ENCODE measurements at places on chromosomes 5 and 9.

GRCh38 chr9:27545471-27545870, 15.9 kb upstream of the MOB3B start:
- DNase-seq = no peak

DNA sequence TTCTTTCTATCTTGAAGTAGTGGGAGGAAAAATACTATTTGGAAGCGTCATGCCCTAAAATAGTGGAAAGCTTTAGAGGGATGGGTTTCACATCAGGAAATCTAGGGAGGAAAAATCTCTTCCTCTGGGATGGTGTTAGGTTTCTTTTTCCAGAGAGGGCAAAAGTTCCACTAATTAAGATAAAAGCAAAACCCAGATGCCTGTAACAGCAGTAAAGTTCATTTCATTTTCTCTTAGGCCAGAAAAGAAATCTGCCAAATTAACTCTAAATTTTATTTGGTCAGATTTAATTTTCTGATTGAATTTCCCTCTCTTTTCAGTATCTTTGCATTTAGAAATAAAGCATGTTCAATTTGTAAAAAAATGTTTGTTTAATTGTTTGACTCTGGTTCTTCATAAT, 88.8 kb downstream of the LURAP1L start:
- DNase-seq = no peak

DNA sequence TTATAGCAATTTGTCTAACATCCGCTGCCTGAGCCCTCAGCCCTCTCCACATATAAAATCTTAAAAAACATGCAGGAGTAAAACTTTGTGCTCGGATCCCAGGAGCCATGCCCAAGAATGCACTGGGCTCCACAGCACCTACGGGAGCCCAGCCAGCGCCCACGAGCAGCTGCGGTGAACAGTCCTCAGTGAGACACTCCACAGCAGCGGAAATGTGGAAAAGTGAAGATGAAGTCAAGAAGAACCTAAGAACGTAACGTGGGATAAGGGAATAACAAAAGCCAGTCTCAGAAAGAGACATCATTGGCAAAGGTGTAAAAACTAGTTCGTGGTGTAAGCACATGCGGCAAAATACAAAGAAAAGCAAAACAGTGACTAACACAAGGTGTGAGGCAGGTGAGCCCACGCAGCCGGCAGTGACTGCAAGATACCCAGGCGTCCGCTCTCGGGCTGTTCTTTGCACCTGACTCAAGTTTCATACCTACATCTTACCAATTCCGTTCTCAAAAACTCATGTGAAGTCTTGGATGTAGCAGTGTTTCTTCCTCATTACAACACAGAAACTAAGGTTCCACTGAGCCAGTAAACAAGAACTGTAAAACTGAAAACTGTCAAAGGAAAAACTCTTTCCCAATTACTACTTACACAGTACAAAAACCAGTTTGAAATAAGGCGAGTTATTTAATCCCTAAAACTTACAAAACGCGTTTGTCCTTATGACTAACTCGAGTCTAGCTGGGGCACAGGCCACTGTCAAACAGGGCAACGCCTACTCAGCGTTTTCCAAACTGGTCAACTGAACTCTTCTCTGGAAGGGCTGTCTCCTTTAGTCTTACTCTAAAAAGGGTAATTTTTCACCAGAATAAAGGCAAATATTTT, 1.7 kb downstream of the CAMSAP1 start:
- no peak for DNase-seq

GRCh38 chr5:937151-937924, 44.7 kb downstream of the TRIP13 start:
- DNase-seq = no peak

GRCh38 chr5:8953016-8953415, 592.9 kb downstream of the SEMA5A start:
- DNase-seq = no peak

DNA sequence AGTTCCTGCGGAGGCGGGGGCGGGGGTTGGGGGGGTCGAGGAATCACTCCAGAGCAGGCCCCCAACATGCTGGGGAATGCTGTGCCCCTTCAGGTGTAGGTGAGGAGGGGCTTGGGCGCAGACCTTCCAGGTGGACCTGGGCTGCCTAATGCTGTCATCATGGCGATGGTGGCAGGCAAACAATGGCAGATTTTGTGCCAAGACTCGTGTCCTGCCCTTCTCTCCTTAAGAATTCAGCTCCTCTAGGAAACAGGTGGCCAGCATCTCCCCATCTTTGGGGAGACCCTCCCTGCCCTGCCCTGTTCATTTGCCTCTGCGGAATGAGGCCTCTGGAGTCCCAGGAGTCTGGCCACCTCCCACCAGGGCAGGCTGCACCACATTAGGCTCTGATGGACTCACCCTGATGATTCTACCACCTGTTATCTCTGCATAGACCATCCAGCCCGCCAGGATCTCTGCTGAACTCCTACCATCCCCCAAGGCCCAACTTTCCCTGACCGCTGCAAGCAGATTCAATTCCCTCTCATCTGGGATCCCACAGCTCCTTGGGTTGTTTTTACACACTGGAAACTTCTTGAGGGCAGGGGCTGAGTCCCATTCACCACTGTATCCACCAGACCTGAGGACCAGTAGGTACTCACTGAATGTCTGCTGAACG, 10.9 kb upstream of the SLC25A51 start:
- DNase-seq = no peak

DNA sequence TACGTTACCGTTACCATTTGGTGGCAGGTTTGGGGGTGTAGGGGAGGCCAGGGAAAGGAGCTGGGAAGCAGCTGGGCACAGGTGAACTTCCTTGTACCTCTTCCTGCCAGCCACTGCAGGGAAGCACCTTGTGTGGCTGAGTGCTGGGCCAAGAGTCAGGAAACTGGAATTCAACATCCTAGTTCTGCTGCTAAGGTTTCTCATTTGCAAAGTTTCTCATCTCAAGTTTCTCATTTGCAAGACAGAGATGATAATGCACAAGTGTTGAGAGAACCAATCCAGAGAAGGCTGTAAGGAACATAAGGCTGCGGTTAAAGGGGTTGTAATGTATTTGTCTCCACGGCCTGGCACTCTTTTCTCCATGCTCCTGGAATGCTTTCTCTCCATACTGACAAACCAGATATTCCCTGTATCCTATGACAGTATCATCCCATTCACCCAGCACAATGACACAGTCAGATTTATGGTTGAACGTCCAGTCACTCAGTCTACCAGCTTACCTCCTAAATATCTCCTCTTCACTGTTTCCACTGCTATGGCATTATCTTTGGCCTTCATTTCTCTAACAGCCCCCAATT, 33.6 kb upstream of the LARP1 start:
- no peak for DNase-seq

DNA sequence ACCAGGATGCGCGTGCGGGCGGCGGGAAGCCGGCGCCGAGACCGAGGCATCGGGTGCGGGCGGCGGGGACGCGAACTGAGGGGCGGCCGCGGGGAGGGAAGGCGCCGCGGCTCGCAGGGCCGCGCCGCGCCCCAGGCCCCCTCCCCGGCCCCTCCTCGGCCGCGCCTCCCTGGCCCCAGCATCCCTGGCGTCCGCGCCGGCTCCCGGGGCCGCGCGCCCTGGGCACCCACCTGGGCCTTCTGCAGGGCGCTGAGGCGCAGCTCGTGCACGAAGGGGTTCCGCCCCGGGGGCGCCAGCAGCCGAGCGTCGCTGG, 324 bp downstream of the LPCAT1 start:
- no peak for DNase-seq

DNA sequence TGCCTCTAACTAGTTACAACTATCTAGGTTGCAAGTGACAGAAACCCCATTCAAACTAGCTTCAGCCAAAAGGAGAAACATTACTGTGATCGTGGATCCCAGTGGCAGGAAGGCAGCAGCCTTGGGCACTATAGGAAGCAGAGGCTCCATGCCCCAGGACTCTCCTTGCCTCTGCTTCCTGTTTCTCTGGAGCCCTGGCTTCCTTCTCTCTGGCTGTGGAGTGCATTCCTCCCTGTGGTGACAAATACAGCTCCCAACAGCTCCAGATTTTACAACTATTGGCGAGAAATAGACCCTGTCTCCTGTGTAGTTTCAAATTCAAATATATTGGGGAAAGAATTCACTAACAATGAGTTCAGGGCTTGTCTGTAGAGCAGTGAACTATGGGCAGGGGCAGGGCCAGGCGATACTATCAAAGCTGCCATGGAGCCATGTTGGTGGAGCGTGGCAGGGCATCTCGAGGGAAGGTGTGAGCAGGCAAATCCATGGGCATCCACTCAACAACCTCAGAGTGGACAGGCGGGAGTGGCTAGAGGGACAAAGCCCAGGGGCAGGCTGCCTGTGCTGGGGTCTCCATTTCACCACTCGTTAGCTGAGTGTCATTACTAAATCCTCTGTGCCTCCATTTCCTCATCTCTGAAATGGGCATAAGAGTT, 189.5 kb downstream of the ERCC6L2 start:
- no peak for DNase-seq

DNA sequence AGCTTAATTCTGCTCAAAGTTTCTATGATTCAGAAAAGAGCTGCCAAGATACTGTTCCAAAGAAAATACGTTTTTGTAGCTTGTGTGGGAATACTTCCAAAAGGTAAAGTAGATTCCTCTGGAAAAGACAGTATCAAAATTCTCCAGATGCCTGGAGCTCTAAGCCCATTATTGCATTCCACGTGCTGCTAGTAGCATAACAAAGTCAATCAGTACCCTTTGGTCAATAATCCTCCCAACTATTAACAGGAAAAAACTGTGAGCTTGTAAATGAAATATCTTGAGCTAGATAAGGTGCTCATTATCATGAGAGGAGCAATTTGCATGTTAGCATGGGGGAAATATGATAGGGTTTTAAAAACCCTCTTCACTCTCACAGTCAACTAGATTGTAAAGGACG, 229.5 kb upstream of the TYRP1 start:
- no peak for DNase-seq

- no peak for DNase-seq
Measured at GRCh38 chr9:83154087-83154736, 91.3 kb upstream of the RASEF start.

DNA sequence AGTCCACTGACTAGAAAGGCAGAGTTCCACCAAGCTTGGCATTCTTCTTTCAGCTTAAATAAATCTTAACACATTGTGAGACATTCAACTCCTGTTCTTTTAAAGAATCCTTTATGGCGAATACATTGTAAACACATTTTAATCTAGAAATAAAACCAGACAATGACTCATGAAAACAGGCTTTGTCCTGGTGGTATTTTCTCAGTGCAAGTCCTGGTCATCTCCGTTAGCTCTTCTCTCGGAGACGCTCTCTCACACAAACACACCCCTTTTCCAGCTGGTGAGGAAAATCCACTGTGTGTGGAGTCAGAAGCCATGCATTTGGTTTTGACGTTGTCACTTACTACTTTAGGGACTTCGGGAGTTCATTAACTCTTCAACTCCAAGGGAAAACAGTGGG, 140.4 kb downstream of the AUH start:
- DNase-seq = no peak

DNA sequence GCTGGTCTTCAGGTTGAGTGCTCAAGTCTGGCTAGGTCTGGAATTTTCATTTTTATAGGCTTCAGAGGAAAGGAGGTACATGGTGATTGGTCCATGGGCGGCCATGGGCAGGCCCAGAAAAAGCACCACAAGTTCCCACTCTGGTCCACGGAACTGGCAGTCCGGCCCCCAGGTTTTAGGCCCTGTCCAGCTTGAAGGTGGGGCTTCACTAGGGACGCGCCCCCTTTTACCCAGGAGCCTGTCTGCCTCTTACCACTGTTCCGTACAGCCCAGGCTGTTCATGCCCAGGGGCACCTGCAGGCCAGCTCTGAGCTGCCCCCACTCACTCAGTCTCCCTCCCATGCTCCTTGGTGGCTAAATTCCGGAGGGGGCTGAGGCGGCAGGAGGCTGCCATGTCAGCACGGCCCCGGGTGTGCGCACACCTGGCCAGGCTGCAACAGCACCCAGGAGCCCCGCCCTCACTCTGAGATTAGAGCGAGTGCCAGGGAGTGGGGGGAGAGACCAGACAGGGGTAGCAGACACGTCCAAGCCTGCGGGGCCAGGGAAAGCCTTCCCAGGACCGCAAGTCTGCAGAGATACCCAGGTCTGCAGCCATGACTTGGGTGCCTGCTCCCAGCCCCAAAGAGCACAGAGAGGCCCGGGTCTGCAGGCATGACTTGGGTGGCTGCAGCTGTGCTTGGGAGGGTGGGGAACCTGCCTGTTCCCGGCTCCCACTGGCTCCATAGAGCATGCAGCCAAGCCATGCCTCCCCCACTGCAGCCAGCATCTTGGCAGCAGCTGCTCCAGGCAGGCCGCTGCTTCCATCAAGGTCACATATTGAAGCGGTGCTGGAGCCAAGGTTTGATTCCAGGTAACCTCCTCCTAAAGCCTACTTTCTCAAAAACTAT, 390.2 kb upstream of the SGCD start:
- no peak for DNase-seq

DNA sequence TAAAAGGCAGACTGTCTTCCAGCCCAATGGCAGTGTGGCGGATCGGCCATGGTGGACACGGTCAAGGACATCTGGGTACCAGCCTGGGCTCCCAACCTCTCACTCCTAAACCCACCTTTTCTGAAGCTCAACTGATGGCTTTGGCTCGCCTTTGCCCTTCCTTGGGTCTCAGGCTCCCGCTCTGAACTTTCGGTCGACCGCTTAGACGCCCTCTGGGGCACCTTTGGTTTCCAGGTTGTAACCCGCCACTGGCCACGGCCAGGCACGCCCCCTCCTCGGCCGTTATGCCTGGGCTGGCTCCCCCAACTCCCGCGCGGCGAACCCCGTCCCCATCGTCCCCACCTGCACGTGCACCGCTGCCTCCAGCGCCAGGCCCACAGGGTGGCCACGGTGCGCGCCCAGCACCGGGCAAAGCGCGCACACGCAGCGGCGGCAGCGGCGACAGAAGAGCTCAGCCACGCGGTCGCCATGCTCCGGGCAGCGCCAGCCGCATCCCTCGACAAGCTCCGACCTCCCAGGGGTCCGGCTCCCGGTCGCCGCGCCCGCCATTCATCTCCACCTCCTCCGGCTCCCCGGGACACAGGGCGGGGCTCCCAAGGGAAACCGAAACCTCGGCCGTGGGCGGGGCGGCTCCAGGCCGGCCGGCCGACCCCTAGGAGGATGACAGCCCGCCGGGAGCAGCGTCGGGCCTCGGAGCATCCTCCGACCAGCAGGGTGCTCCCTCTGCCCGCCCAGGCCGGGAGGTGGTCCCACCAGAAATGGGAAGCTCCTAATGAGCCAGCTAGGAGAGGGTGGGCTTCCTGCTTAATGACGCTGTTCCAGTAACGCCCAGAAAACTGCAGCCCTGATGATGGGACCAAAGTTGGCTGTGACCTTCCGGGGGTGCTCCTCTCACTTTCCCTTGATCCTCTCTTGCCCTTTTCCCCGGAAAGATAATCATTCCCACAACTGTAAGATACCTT, at the start of gene TRIM14:
TSS of gene TRIM14 (minus strand) at position 583 of the 962 bp plus-strand sequence. CDS start at position 549, 34 bp downstream.
- no peak for DNase-seq

- no peak for DNase-seq
Measured at GRCh38 chr5:78108564-78108963, 185.9 kb downstream of the AP3B1 start.

GRCh38 chr9:96080364-96080763, 204.9 kb downstream of the ERCC6L2 start:
- DNase-seq = no peak

- no peak for DNase-seq
Measured at GRCh38 chr9:125654121-125654520, 52.9 kb downstream of the MAPKAP1 start.

- no peak for DNase-seq
Measured at GRCh38 chr9:83538172-83538889, at the start of gene FRMD3. FRMD3 (minus strand) TSS chr9:83538401; CDS start chr9:83538231, 170 bp downstream.

Data from stimulated activated CD8-positive, alpha-beta memory T cell treated with anti-CD3 and anti-CD28 coated beads, Interleukin-15, amount 100 ng/mL, for 1 hour (primary cell).